BJ (cell line): ENCODE measurements at places on chromosomes 13 and 19.
A peak's percentile ranks its signal among the peaks of the same experiment; 100 is the strongest.

GRCh38 chr13:95516021-95516420 lies 36.5 kb upstream of the CLDN10 start:
- DNase-seq, result no peak

- DNase-seq, result no peak
These were observed 15.3 kb upstream of the CDC16 start for GRCh38 chr13:114219392-114219791.

- no peak for DNase-seq
These were observed 8.6 kb upstream of the CDX2 start for GRCh38 chr13:27977476-27978300.

- no peak for DNase-seq
These were observed 21.1 kb upstream of the NDUFS7 start for GRCh38 chr19:1362387-1363257.

DNA sequence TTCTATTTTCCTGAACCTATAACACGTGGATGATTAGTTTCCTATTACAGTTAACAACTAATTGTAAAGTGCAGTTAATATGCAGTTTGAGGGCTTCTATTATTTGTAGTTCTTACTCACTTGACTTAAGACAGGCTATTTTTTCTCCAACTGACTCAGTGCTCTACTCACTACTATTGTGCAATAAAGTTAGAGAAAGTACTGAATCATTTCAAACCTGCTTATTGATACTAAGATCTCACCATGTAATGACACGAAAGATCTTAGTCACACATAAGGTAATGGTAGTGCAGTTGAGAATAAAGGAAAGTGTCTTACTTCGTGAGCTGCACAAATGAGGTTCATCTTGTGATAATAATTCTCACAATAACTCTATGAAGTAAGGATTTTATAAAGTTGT lies 22.8 kb upstream of the ITM2B start:
- peak; percentile 49 for DNase-seq

DNA sequence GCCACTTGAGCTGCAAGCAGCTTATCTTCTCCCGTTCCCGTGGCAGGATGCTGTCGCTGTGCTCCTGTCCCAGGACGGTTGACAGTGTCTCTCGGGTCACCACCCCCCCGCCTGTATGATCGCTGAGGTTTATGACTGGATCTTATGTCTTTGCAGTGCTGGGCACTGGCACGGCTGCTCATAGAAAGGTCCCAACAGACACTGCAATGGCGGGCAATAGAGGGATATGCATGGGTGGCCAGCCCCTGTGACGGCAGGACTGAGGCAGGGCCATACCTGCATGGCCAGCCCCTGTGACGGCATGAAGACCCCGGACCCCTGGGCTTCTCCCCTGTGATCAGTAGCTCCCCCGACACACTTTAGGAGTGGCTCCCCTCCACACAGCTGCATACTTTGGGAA lies 307.2 kb downstream of the TEX29 start:
- no peak for DNase-seq

GRCh38 chr19:28386066-28386465 lies 826.9 kb downstream of the UQCRFS1 start:
- no peak for DNase-seq

GRCh38 chr13:62294244-62294643 lies 878.6 kb upstream of the PCDH20 start:
- no peak for DNase-seq

DNA sequence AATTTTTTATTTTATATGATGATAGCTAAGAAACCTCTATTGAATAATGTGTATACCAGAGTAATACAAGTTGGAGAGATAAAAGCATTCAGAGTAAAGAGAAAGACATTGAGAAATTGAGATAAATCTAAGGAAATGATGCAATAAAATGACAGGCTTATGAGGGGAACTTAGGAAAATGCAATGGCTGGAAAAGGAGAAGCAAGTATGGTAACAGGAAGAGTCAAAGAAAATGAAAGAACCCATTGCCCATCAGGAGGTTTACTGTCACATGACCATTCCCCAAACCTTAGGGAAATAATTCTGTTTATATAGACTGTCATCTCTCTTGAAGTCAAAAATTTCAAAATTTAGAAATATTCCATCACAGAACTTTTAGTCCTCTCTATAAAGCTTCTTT lies 808.0 kb upstream of the PRR20A start:
- DNase-seq, result no peak

GRCh38 chr19:15251749-15252397 lies 19.6 kb upstream of the EPHX3 start:
- peak; percentile 75 for DNase-seq

- no peak for DNase-seq
These were observed 111.2 kb downstream of the KCNRG start for GRCh38 chr13:50126263-50126992.

- DNase-seq, result no peak
These were observed 15.9 kb upstream of the IZUMO2 start for GRCh38 chr19:50178859-50179537.

DNA sequence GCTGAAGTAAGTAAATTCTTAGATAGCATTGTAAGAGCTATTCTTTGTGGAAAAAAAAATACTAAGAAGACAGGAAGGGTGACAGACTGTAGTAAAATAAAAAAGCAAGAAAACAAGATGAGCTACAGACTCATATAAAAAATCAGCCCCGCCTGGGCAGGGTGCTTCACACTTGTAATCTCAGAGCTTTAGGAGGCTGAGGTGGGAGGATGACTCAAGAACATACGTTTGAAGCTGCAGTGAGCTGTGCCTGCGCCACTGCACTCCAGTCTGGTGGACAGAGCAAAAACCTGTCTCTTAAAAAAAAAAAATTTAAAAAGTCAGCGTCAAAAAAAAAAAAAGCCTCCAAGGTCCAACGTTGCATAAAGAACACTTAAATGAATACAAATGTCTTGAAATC lies 102.1 kb downstream of the VWA8 start:
- DNase-seq, result no peak

DNA sequence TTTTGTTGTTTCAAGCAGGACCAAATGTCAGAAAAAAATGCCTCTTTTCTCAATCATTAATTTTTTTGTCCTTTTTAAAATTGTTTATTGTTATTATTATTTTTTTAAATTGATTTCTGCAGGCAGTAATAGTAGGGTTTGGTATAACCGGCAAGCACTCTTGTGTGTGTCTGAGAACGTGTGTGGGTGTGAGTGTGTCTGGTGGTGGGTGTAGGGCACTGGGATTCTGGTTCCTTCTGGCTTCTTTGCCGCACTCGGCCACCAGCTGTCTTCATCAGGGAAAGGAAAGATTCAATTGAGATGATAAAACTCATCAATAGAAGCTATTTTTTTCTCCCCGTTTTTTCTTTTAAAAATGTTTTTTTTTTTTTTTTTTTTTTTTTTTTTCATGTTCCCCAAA lies 56.4 kb downstream of the IER2 start:
- DNase-seq, result no peak

DNA sequence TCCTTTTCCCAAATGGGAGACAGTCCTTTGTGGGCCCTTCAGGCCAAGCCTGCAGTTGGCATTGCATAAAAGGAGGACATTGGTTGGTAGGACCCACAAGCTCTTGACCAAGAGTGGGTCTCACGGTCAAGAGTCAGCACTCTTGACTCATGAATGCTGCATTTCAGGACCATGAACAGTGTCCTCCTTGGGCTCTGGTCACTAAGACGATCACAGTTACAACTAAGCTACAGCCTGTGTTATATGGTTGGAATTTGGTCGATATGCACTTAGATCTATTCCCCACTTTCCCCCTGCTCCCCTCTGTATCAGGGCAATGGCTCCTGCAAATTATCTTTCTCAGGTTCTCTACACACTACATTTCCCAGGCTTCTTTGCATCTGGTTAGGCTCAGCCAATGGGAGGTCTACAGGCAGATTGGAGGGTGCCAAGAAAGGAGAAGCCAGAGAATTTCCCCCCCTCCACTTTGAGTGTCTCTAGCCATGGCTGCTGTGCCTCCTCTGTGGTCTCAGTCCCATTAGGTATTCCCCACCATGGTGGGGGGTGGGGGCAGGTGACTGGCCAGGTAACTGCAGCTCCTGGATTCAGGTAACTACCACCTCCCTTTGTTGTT lies 3.1 kb upstream of the OLFM2 start:
- DNase-seq, result no peak

DNA sequence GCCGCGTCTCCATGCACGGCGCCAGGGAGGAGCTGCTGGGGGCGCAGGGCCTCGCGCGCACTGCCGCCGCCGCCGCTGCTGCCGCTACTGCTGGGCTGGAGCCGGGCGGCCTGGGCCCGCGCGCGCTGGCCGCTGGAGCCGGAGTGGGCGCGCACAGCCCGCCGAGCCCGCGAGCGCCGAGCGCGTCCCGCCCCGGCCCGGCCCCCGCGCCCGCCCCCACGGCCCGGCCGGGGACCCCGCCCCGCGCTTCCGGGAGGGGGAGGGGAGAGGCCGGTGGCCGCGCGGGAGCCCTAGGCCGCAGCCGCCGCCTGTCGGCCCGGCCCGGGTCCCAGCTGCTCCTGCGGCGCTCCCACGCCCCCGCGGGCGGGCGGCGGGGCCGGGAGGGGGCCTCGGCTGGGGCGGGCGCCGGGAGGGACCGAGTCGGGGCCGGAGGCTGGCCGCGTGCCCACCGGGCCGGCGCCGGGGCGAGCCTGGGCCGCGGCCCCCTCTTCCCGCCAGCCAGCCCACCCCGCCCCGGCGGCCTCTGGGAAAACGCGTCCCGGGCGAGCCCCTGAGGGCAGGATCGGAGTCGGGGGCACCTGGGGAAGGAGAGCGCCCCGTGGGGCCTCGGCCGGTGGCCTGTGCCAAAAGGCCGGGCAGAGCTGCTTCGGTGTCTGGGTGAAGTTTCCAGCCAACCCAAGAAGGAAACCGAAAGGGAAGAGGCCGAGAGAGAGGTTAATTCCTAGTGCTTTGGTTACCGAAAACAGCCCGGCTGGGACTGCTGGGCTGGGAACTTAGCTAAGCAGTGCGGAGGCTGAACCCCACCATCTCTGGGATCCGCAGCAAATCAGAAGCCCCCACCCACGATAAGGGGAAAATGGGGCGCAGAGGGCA lies at the start of gene STK24:
TSS of gene STK24 (minus strand) at position 145 of the 873 bp plus-strand sequence. CDS start 321 bp downstream, outside the sequence.
- DNase-seq, result no peak

GRCh38 chr13:67130444-67130843 lies 99.7 kb downstream of the PCDH9 start:
- no peak for DNase-seq

DNA sequence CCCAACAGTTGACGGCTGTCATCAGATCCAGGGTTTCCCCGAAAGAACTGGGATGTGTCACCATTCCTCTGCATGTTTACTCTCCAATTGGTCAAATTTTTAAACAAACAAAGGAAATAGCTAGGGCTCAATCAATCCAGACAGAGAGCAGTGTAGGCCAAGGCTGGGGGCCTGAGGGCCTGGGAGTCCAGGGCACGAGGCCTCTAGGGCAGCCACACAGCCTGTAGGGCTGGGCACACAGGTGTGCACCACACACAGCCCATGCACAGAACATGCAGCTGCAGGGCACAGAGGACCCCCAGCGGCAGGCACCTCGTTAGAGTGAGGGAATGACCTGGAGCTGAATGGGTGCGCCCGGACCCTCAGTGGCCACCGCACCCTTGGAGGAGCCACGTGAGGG lies 9.5 kb downstream of the MIER2 start:
- DNase-seq, result no peak

GRCh38 chr19:40601134-40601974 lies at the start of gene LTBP4:
Gene LTBP4 (plus strand): TSS chr19:40601369. CDS start chr19:40601388, 19 bp downstream.
- DNase-seq, result no peak

DNA sequence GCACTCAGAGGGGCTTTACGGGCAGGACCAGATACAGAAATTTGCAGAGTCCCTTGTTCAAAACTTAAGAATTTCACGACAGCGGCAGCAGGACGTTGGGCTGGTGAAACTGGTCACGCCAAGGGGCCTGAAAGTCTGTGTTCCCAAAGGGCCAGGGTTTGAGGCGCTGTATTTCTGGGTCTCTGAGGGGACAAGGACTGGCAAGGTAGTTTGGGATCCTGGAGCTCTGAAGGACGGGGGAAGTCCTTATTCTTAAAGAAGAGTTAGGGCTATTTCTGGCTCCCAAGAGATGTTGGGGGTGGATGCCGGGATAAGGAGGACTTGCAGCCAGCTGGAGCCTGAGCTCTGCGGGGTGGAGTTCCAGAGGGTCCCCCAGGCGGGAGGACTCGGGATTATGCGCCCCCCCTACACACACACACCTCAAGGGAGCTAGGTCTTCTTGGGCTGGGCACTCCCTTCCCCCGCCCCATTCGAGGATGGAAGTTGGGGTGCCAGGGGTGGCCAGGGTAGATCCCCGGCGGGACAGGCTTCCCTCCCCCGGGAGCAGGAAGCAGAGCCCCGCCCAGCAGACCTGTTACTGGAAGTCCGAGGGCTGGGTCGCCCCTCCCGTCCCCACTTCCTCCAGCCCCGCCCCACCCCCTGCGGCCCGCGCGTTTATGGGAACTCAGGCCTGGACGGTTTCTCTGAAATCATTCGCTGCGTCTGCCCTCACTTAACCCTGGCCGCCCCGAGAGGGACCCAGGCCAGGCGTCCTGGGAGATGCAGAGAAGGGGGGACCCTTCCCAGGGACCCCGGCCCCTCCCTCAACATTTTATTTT lies 5.6 kb downstream of the BCL3 start:
- DNase-seq, result no peak

DNA sequence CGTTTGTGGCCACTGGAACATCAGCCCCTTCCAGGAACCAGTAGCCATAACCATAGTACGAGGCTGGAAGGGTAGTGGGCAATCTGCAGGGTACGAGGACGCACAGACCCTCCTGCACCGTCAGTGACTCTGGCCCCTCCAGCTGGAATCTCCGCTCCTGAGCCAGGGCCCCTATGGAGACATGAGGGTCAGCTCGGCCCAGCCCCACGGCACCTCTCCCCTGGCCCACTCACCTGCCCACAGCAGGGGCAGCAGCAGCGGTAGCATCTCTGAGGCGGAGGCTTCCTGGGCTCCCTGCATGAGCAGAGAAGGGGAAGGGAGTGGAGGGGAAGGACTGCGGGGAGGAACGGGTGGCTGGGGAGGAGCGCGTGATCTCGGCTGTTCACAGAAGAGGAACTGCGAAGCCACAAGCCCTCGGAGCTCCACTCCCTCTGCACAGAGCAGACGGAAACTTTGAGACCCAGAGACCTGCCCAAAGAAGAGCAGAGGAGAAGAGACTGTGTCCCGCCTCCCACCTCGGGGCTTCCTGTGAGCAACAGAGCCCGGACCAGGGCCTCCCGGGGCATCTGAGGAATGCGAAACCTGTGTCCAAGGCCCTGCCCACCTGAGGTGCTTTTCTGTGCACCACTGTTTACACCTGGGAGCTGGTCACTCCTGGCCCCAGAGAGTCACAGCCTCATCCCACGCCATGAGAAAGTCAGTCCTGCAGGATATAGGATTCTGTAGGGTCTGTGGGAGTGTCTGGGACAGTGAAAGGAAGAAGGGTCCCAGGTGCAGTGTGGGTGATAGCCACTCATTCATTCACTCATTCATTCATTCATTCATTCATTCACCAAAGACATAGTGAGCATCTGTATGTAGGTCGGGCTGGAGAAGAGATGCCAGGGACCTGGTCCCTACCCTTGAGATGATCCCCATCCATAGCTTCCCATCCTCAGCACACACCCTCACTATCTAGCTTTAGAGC lies at the start of gene SIGLEC6:
TSS of gene SIGLEC6 (minus strand) at position 322 of the 967 bp plus-strand sequence. CDS start at position 300, 22 bp downstream.
- DNase-seq, result no peak

GRCh38 chr19:16771618-16772017 lies 52.0 kb downstream of the NWD1 start:
- DNase-seq, result peak; percentile 10

- DNase-seq, result no peak
These were observed at the start of gene POLR1G for GRCh38 chr19:45406226-45407090. Gene POLR1G (plus strand): TSS chr19:45406644. CDS start chr19:45406697, 53 bp downstream.
